RWPE1 (cell line): ENCODE measurements at places on chromosomes 7 and 10.

DNA sequence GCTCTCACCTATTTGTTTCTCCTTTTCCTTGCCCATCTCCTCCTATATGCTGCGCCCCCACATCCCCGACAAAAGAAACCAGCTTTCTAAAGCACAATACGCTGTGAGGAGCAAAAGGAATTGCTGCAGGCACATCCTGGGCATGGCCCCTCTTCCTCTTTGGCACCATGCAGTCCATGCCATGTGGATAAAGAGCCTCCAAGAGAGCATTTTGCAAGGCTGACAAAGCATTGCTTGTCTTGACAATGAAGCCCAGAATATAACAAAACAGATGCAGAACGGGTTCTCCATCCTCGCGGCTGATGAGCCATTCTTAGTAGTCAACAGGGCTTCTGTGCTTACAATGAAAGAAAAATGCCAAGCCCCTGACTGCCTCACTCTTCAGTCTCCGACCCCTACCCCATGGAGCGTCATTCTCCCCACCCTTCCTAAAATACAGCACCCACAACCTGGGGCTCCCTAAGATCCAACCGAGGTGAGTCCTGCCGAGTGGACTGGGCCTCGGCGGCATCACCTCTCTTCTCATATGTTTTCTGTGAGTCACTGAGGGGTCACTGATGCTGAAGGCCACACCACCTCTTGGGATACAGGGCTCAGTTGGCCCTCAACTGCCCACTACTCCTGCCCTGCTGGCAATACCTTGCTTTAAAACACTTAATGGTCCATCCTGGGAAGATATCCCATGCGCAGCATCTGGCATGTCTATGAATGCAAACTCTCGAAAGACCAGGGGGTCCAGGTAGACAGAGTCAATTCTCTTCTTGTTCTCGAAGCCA lies 47.5 kb downstream of the GSDME start:
- DNase-seq = no peak

DNA sequence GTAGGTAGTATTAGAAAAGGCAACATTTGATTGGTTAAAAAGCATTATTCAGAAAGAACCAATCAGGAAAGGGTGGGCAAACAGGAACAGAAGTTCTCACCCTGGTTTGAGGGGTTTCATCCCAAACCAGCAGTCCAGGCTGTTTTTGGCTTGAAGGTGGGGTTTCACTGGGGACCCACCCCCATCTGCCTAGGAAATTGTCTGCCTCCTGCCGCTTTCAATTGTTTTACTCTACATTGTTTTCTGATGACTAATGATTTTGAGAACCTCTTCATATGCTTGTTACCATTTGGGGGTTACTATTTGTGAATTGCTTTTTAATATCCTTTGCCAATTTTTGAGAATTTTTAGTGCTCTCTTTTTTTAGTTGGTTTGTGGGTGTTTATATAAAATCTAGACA lies 3.3 kb upstream of the PCBD1 start:
- no peak for DNase-seq

DNA sequence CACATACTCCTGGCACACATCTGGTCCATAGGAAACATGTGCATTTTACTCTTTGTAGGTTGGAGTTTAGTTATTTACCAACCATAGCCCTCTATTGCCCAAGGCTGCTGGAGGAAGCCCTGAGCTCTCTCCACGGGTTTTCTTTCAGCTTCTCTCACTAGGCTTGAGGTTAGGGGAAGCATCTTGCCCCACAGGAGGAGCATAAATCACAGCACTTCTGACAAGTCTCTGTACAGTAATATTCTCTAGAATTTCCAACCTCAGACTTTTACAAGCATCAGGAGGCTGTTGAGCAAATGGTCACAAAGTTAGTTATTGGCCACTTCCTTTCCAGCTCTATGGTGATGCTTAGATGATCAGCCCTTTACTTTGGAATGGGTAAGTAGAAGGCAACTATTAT lies 122.9 kb upstream of the GLI3 start:
- DNase-seq = no peak

DNA sequence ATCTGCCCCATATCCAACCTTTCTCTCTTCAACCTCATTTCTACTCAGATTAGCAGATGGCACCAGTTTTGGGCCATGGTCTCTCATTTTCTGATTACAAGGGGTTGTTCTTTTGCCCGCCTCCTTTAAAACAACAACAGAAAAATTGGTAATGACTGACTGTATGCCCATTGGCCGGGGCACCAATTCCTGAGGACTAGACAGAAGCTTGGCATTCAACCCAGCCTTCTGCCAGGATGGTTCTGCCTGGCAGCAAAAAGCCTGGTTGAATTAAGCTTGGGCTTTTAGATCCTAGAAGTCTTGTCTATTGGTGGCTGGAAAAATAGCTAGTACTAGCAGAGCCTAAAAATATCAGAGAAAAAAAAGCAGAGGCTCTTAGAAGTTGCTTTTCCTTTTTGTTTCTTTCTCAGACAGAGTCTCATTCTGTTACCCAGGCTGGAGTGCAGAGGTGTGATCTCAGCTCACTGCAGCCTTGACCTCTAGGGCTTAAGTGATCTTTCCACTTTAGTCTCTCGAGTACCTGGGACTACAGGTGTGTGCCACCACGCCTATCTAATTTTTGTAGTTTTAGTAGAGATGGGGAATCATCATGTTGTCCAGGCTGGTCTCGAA lies 402.6 kb downstream of the AUTS2 start:
- no peak for DNase-seq

- DNase-seq = no peak
Measured at GRCh38 chr7:50637725-50638643, 72.8 kb upstream of the DDC start.

GRCh38 chr10:119422682-119423509 lies 119.6 kb downstream of the RGS10 start:
- DNase-seq = no peak

- DNase-seq = peak; percentile 40
Measured at GRCh38 chr7:101507791-101508252, 121.3 kb downstream of the MYL10 start.

DNA sequence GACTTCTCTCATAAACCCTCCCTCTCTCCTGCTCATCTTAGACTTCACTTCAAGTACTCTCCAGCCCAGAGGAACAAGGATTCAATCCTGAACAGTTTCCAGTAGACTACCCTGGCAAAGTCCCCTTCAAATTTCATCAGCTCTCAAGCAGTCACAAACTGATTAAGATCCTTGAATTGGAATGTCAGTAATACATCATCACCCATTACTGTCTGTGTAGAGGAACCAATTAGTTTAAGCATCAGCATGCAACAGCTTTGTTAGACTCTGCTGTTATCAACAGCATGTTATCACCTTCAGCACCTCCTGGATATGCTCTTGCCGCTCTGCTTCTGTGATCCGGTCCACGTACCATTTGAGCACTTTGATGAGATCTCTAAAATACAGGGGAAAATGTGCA lies 307.0 kb upstream of the IMMP2L start:
- DNase-seq = no peak

GRCh38 chr7:100880645-100881044 lies 5.7 kb downstream of the SRRT start:
- DNase-seq = no peak

GRCh38 chr7:3899559-3899991 lies 598.5 kb downstream of the SDK1 start:
- DNase-seq = no peak

- DNase-seq = peak; percentile 69
Measured at GRCh38 chr10:87656431-87657072, 3.1 kb upstream of the PAPSS2 start.

DNA sequence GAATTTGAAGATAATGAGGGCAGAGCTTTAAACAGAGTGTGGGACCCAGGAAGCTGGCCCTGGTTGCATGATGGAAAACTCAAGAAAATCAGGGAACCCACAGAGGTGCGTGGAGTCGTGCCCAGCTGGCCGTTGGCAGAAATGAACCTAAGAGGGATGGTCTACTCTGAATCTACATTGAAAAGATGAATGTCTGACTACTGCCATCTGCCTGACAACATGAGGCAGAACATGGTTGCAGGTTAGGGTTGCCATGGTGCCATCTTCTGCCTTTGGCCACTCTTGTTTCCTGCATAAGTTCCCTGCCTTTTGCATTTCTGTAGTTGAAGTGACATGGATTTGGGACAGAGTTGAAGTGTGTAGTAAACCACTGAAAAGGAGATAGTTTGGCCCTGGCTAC lies 138.5 kb upstream of the COBL start:
- DNase-seq = no peak

DNA sequence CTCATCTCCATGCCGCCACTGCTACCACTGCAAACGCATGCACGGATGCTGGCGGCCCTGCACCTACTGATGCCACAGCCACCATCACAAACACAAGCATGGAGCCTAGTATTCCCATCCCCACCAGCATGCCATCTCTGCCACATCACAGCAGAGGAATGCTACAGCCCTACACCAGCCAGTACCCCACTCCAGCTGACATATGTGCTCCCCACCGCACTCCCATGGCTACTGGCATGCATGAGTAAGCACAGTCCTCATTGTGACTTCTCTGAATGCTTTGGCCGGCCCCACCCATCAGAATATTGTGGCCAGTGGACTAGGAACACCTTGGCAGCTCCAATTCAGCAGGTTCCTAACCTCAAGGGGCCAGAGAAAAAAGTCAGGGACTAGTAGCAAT lies 705.5 kb downstream of the POM121L12 start:
- no peak for DNase-seq

- no peak for DNase-seq
Measured at GRCh38 chr7:144436500-144436899, 33.0 kb upstream of the NOBOX start.

GRCh38 chr10:68647672-68648341 lies 73.2 kb upstream of the CCAR1 start:
- peak; percentile 84 for DNase-seq

DNA sequence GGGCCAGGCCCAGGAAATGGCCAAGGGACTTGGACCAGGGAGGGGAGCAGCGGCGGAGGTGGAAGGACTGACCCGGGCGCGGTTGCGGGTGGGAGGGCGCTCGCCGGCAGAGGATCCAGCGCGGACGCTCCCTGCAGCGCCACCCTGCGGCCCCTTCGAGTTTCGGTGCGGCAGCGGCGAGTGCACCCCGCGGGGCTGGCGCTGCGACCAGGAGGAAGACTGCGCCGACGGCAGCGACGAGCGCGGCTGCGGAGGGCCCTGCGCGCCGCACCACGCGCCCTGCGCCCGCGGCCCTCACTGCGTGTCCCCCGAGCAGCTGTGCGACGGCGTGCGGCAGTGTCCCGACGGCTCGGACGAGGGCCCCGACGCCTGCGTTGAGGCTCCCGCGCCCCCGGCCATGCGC lies 16.8 kb upstream of the ZNF467 start:
- DNase-seq = no peak

- DNase-seq = no peak
Measured at GRCh38 chr10:117140525-117140902, 2.4 kb upstream of the VAX1 start.

- DNase-seq = no peak
Measured at GRCh38 chr10:86872757-86873156, 84.7 kb downstream of the MMRN2 start.

DNA sequence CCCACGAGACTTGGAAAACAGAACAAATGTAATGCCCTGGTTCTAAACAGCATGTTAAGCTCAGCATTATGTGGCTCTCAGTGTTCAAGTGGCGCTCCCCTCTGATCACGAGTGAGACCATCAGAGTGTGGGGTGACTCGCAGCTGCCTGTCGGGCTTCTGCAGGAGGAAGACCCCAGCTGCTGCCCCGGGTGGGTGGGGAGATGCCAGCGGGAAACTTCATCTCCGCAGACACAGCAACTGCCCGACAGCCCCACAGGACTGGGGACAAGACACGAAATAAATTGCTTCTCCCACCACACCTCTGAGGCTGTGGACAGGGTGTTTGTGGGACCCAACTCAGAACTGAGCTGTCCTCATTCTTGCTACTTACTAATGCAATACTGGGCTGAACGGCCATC lies 126.3 kb upstream of the KIF5B start:
- no peak for DNase-seq

GRCh38 chr7:21454906-21455305 lies 27.0 kb downstream of the SP4 start:
- no peak for DNase-seq

DNA sequence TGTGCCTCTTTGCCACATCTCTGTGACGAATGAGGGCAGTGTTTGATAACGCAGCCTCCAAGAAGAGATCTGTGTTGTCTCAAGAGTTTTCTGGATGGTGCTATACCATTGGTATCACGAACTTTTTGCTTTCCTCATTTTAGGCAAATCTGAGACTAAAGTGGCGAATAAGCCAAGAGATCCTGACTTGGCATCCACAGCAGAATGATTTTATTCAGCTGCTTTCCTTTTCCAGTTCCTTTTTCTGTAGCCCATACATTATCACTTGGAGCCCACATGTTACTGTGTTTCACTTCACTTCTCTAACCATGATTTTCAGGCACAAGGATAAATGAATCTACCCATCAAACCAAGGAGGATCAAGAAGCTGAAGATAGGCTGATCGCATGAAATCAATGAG lies 177.9 kb upstream of the PTN start:
- DNase-seq = no peak

DNA sequence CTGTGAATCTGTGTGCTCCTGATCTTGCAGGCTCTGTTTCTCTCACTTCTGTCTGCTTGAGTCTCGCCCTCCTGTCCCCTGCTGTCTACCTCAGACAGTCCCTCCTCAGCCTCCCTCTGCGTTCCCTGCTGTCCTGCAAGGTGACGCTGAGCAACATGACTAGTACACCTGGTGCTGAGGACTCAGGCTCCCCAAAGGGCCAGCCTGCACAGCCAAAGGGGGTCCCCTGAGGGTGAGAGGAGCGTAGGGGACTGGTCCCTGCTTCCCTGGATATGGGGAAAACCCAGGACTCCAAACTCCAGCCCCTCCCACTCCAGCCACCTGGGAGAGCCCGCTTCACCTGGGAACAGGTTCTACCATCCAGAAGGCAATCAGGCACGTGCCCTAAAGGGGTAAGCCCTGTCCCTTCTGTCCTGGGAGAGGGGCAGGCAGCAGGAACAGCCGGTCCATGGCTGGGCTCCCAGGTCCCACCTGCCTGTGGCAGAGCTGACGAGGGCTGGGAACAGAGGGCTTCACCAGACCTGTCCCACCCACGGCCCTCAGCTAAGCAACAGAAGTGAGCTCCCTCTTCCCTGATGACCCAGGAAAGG lies 156.5 kb downstream of the UBE2H start:
- DNase-seq = no peak

GRCh38 chr7:134660961-134661376 lies 14.3 kb downstream of the BPGM start:
- no peak for DNase-seq

- DNase-seq = peak; percentile 53
Measured at GRCh38 chr10:114933588-114933987, 4.4 kb upstream of the TRUB1 start.

GRCh38 chr7:37476881-37477450 lies 28.3 kb upstream of the ELMO1 start:
- no peak for DNase-seq

DNA sequence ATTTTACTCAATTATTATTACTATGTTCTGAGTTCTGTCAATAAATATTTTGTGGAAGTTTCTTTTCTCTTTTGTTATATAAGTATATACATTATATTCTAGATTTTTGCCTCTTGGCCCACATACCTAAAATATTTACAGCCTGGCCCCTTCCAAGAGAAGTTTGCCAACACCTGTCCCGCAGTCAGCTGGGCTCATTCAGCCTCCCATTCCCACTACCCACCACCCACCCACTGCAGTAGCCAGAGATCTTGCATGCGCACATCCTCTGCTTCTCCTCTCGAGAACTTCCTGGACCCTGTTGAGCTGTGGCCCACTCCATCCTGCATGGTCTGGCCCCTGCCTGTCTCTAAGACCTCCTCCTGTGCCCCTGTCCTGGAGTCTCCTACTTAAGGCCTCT lies 33.6 kb downstream of the WIPF3 start:
- DNase-seq = no peak
